Stimulated activated CD4-positive, alpha-beta T cell treated with anti-CD3 and anti-CD28 coated beads, Interleukin-1b, Interleukin-23, amount 100 ng/mL, for 1 hour (primary cell): ENCODE measurements at places on chromosomes 1 and 21.

GRCh38 chr1:47970882-47971281 lies 26.3 kb downstream of the TRABD2B start:
- no peak for DNase-seq

DNA sequence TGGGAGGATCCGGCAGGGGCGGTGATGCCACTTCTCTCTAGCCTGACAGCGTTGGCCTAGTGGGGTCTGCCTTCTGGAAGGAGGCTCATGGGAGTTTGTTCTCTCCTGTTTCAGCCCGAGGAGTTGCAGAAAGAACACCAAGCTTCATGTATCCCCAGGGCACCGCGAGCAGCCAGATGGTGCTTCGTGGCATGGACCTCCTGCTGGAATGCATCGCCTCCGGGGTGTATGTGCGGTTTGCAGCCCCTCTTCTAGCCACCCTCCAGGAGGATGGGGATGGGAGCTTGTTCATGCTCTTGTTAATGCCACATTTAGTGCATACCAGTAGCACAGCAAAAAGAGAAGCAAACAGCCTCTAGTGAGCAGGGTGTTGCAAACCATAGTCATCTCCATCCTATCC lies 74.9 kb upstream of the CNTN2 start:
- no peak for DNase-seq

- no peak for DNase-seq
Observed at GRCh38 chr1:225318706-225319575, 108.9 kb downstream of the LBR start.

GRCh38 chr1:43853161-43853921 lies 80.3 kb upstream of the ARTN start:
- no peak for DNase-seq
